ENCODE measurements at places on chromosomes 6 and 20.

DNA sequence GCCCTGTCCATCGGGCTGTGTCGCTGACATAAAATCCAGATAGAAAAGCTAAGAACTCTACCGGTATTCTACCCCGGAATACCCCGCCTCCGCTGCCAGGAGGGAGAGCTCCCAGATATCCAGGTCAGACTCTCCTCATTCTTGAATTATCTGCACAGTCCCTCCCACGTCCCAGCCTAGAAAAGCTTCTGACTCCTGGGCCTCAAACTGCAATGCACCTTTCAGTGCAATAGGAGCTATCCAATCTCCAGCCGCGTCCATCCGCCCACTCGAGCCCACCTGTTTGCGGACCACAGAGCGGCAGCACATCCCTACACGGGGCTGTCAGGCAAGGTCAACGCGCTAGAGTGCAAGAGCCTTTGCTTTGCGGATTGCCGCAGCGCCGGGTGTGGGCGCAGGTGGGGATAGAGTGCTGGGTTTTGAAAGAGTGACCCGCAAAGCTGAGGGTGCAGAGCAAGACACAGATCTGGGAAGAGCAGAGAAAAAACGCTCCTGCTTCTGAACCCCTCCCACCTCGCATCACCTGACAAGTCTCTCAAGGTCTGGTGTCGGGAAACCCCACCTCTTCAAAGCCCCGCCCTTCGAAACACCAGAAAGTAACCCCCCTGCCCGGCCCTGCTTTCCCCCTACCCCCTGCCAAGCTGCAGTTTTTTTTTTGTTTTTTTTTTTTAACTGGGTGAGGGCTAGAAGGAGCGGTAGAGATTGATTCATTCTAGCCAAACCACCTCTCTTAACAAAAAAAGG lies 1.3 kb downstream of the TAPBP start:
- DNase-seq, result peak; percentile 73

GRCh38 chr20:57657535-57658446 lies 37.6 kb upstream of the ZBP1 start:
- DNase-seq, result peak; percentile 25

DNA sequence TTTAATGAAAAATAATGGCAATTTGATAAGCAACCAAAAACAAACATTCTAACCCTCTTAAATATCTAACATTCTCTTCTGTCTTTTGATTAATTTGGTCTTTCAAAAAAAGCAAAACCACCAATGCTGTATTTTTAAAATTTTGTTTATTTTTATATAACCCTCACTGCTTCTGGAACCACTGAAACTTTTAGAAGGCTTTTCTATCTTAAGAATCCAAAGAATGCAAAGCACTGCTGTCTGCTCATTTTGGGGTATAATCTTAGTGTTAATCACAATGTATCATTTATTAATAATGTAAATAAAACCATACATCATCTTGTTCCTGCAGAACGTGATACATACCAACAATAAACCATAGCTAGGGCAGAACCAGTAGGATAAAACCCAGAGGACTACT lies 14.0 kb downstream of the STK38 start:
- DNase-seq, result no peak

DNA sequence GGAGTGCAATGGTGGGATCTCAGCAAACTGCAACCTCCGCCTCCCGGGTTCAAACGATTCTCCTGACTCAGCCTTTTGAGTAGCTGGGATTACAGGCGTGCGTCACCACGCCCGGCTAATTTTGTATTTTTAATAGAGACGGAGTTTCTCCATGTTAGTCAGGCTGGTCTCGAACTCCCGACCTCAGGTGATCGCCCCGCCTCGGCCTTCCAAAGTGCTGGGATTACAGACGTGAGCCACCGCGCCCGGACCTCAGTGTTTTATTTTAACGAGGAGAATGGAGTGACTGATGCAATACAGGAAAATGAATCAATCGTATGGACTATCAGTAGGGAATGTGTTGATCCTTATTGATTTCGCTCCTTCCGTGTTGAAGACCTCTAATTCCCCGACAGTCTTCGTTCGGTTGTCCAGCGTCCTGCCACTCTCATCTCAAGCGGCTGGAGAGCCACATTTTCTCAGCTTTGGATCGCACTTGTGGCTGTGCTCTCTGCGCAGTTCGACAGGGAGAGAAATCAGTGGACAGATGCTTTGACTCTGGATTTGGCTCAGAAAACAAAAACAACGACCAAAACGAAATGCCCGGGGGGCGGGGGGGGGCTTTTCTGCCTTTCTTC lies 166.2 kb downstream of the TRIM27 start:
- DNase-seq, result no peak

DNA sequence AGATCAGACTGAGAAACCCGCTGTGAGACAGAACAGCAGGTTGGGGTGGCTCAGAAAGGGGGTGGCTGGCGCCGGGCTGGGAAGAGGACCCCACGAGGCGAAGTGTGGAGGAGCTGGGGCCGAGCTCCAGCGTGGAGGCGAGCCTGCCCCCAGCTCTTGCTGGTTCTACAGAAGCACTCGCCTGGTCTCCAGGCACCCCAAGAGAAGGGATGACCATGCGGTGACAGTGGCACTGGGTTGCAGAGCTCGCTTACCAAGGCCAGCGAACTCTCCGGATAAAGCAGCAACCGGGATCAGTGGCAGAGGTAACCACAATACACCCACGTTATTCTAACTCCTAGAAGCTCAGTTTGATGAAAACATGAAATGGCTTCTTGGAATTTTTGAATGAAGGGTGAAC lies 26.5 kb downstream of the THBS2 start:
- DNase-seq, result no peak

DNA sequence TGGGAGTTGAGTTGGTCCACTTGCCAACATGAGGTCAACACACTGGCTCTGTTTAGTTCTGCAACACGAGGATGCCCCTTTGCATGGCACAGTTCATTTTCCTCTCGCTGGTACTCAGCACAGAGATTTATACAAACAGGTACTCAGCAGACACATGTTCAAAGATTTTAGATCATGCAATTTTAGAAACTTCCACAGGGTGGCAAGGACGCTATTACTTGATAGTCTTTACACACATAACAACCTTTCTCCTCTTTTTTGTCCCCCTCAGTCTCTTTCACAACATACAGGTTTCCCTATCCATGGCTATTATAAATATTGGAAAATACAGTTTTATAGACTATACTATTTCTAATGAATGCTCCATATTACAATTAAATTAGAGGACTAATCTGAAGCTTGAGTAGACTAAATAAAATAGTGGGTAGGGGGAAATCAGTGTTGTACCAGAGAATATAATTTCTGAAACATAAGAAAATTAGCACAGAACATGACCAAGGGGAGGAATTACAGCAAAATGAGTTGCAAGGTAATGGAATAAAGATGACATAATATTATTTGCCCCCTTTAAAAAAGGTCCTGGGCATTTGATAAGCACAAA lies 331.8 kb upstream of the BTBD3 start:
- DNase-seq, result no peak

DNA sequence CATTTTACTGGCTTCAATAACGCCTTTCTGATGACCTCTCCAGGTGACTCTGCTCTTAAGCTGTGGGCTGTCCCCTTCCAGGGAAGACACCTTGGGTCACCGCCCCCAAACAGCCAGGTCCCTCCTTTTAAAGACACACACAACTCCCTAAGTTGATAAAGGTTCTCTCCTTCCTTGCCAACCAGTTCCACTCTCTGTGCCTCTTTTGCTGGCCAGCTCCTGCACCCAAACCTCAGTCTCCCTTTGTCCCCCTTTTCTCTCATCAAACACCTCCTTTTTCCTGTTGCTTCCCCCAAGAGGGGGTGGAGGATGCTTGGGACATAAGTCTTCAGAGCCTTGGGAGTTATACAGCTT lies 1.0 kb downstream of the NCOA6 start:
- DNase-seq, result peak; percentile 71

DNA sequence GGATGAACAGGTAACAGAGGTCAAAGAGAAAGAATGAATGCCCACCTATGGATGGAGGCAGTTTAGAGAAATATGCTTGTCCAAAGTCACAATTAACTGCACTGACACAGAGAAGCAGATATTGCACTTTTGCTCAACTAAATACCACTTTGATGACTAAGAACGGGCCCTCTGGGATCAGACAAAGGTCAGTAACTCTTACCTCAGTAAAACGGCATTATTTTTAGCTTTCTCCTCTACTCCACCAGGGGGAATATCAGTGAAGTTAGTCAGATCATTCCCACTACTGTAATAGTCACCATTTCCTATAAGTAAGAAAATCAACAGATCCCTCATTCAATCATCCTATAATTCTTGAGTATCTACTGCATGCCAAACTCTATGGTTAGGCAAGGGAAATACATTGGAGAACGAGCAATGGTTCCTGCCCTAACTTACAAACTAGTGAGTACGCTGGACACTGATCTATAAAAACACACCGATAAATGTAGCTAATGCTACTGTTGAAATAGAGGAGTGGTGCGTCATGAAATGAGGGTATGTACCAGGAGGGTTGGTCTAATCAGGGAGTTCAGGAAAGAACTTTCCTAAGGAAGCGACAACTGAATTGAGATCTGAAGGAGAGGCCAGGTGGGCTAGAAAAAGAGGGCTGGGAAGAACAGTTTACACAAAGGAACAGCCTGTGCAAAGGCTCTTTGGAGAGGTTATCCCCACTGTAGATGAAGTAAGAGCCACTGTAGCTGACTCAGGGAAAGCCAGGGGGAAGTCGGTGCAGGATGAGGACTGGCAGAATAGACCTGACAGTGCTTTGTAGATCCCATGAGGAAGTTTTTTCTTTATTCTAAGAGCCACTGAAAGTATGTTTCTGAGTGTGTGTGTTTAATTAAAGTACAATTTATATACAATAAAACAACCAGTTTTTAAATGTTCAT lies 9.2 kb downstream of the ECI2 start:
- no peak for DNase-seq

DNA sequence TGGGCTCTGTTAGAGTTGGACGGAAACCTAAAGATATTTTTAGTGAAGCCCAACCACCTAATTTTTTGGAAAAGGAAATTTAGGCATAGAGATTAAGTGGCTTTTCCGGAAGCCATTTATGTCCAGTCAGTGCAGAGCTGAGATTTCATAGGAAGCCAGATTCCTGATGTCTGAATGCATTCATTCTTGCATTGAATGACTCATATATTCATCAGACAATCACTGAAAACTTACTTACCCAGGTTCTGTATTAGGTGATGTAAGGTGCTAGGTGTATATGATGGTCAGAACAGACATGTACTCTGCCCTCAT lies 4.1 kb downstream of the SH3BGRL2 start:
- no peak for DNase-seq

DNA sequence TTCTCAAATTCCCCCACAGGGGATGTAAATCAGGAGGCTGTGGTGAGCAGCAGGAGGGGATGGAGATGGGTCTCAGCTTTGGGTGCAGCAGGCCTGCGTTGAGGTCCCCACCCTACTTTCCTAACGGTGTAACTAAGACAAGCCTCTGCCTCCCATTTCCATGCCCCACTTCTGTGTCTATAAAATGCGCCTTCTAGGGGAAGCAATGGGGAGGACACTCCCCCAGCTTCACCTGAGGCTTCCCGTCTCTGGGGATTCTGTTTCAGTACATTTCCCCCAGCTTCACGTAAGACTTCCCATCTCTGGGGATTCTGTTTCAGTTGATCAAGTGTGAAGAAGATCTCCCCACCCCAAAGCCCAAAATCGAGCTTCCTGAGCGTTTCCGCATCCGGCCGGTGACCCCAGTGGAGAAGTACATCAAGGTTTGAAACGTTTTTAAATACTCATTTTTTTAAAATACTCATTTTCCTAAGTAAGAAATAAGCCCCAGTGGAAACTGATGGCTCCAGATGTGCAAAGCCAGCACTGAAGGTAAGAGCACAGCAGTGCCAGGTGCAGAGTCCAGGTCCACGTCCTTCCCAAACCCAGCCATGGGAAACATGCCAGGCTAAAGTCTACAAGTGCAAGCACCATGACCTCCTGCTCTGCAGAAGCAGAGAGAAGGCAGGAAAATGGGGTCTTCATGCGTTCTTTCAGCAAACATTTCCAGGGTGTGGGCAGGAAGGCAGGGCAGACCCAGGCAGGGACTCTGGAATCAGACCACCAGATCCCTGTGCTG lies 73.1 kb downstream of the ANKRD60 start:
- DNase-seq, result no peak

- no peak for DNase-seq
Observed at GRCh38 chr6:104589940-104590339, 269.8 kb downstream of the HACE1 start.

- DNase-seq, result no peak
Observed at GRCh38 chr20:7366189-7366588, 574.1 kb downstream of the HAO1 start.
